ENCODE measurements at places on chromosomes 7 and 10.

- no peak for DNase-seq
Observed at GRCh38 chr7:95715274-95715673, 57.1 kb upstream of the DYNC1I1 start.

GRCh38 chr10:85318809-85319807 is 990.7 kb downstream of the CCSER2 start:
- DNase-seq = no peak

- DNase-seq = no peak
Observed at GRCh38 chr10:128793726-128794655, 667.8 kb upstream of the MKI67 start.

DNA sequence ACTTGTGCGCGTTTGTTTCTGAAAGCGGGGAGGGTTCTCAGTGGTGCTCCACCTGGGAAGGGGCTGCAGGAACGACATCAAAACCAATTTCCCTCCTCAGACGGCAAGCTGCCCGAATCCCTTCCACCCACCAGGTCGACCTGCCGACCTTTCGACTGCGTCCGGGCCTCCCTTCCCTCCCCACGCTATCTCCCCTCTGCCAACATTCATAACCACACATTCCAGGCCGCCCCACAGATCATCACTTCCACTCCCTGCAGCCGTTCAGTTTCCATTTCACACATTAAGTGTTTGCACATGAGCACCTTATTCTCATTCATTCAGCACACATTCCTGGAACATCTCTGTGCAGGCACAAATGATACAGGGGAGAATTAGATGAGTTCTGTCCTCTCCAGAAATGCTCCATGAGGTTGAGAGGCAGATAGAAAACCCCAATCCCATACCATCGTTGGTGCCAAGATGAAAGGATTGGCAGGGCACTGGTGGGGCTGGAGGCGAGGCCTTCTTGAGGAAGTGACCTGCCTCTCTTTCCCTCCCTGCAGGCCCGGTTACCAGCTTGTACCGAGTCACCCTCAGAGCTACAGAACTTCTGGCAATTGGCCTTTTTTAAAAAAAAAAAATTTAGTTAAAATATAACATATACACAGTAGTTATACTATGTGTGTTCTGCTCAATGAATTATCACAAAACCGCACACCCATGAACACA is 70.0 kb downstream of the MINDY4 start:
- DNase-seq = no peak

GRCh38 chr10:17835688-17836087 is 26.5 kb downstream of the MRC1 start:
- DNase-seq = no peak

GRCh38 chr10:119005362-119006043 is 24.0 kb upstream of the NANOS1 start:
- no peak for DNase-seq

DNA sequence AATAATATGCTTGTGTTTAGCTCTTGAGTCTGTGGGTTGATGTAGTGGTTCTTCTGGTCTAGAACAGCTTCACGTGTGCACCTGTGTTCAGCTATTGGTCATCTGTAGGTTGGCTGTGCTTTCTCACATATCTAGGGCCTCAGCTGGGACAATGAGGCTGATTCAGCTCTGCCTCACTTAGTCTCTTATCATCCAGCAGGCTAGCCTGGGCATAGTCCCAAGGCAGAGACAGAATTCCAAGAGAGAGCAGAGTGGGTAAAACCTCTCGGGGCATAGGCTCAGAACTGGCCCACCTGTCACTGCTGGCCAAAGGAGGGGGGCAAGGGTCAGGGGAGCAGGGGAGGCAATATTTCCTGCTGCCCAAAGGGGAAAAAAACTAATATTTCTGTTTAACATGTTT is 32.0 kb upstream of the MXI1 start:
- no peak for DNase-seq

- DNase-seq = no peak
Observed at GRCh38 chr10:50362547-50363125, 111.3 kb upstream of the ASAH2 start.
